ENCODE measurements at places on chromosomes 6 and 20.

DNA sequence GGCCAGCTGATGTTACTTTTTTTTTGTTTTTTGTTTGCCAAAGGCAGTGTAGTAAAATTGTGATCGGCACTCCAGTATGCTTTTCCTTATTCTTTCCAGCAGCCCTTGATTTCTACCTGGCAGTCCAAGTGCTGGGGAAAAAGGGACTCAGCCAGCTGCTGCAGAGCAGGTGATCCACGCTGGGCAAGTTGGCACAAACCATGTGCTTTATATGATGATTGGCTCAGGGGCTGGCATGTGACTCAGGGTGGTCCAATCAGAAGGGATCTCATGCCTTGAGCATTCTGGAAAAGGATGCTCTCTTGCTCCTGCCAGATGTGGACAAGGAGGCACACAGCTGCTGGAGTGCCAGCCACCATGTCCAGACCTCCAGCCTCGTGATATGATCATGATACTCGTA lies 54.5 kb downstream of the SULF2 start:
- DNase-seq, result no peak

DNA sequence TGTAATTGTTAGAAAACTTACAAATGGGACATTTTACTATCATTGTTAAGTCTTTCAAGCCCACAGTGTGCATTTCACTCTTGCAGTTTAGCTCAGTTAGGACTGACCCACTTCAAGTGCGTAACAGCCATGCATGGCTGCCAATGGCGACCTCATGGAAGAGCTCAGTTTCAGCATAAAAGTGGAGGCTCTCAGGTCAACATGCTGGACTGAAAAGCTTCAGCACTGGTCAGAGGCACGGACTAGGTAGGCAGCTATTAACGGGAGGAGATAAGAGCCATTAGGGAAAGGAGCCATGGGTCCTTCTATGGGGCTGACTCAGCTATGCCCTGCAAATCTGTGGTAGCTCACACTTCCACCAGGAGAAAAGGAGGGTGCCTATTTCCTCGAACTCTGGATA lies 101.8 kb downstream of the TTLL2 start:
- DNase-seq, result no peak

GRCh38 chr6:139753198-139753861 lies 378.9 kb upstream of the CITED2 start:
- no peak for DNase-seq

DNA sequence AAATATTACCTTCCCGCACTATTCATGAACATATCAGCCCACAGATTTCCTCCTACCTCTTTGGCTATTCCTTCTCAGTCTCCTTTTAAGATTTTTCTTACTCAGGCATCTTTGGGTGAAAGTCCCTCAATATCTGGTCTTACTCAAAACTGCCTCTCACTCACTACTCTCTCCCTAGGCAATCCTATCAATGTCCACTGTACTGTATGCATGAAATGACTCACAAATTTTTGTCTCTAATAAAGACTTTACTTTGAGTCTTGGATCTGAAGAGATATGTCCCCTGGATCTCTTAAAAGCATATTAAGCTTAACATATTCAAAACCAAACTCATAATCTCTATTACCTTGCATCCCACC lies 24.4 kb downstream of the IL22RA2 start:
- DNase-seq, result no peak

GRCh38 chr6:3102875-3103274 lies 15.6 kb upstream of the BPHL start:
- no peak for DNase-seq

DNA sequence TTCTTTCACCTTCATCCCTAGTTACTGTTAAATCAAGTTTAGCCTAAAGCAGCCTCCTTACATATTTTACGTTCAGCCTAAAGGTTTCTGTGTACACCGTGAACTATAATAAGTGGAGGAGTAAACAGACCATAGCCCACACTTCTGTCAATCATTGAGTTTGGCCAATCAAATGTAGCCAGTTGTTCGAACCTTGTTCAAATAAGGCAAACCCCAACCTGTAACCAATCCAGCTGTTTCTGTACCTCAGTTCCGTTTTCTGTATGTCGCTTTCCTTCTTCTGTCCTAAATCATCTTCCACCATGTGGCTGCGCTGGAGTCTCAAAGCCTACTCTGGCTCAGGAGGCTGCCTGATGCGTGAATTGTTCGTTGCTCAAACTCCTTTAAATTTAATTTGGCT lies 1.8 kb upstream of the FBXO30 start:
- no peak for DNase-seq

Data from activated naive CD4-positive, alpha-beta T cell treated with Interleukin-2 at 50 U/mL for 16 hours (primary cell).